ENCODE measurements at places on chromosomes 7 and 10.

GRCh38 chr7:36526863-36527548 is 137.3 kb downstream of the ANLN start:
- no peak for DNase-seq

DNA sequence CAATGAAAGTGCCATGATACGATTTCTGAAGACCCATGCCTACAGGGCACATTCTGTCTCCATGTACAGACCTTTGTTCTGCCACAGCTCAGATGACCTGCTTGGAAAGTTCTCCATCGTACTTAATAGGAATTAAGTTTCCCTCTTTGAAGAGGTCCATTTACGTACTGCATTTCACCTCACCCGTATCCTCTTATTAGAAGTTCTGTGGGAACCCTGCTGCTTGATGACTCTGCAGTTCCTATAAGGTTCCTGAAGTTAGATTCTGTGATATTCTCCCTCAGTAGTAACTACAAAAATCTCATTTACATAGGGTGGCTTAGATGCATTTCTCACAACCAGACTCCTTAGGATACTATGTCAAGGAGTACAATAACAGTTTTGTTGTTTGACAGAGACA is 50.9 kb downstream of the MINDY3 start:
- no peak for DNase-seq

DNA sequence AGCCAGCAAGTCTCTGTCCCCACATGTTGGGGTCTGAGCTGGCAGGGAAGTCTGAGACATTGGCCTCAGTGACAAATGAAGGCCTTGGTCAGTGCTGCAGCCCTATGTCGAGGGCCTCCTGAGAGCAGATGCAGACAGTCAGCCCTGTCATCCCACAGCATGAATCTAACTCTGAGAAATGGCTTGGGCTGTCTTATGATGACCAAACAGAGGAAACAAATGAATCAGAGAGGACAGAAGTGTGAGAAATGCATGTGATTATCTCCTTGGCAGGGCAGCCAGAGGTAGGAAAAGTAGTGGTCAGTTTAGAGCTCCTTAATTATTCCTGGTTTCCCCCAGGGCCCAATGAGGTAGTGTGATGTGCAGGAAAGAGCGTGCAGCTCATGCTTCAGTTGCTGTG is 287.6 kb downstream of the SORCS3 start:
- no peak for DNase-seq

DNA sequence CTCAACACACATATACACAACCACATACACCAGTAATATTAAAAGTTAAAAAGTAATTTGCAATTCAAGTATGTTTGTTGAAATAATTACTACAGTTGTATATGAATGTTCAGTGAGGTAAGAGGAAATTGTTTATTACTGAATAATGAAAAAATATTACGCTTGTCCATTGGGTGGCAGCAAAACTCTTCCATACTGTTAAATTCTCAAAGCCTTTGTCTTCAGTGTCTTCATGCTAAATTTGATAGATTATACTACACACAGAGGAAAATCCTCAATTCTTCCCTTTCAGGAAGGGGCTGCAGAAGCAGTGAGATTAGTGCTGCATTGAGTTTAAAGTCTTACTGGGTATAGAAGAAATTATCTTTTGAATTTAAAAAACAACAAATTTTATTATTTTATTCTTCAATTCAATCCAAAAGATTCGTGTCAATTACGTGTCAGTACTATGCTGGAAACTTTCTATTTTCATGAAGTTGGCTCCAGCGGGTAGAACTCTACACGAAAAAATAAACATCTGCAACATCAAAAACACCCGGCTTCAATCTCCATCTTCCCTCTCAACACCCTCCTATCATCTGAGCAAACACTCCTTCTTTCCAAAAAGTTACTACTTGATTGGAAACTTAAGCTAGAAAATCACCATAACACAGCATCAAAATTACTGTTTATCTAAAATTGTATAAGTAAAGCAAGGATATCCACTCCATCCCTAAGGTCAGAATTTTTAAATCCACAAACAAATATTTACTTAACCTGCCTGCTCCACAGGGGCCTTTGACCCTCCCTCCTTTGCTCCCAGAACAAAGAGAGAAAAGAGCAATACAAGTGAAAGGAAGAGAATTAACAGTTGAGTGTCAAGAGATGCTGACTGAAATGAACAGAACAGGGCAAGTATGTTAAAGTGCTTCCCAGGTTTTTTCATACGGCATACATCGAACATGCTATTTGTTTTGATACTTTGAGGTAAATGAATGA is 37.0 kb upstream of the TES start:
- no peak for DNase-seq

GRCh38 chr7:74657692-74658177 is at the start of gene GTF2I:
GTF2I (plus strand) TSS chr7:74657718; CDS start chr7:74689129, 31,411 bp downstream.
- DNase-seq: no peak

GRCh38 chr10:5272065-5272803 is 75.6 kb downstream of the AKR1C4 start:
- DNase-seq: no peak

GRCh38 chr10:22246680-22247391 is 29.0 kb upstream of the EBLN1 start:
- no peak for DNase-seq

Data from stimulated activated CD8-positive, alpha-beta memory T cell treated with anti-CD3 and anti-CD28 coated beads, Interleukin-15, amount 100 ng/mL, for 24 hours (primary cell).